MM.1S (cell line): ENCODE measurements at places on chromosomes 6 and 20.

DNA sequence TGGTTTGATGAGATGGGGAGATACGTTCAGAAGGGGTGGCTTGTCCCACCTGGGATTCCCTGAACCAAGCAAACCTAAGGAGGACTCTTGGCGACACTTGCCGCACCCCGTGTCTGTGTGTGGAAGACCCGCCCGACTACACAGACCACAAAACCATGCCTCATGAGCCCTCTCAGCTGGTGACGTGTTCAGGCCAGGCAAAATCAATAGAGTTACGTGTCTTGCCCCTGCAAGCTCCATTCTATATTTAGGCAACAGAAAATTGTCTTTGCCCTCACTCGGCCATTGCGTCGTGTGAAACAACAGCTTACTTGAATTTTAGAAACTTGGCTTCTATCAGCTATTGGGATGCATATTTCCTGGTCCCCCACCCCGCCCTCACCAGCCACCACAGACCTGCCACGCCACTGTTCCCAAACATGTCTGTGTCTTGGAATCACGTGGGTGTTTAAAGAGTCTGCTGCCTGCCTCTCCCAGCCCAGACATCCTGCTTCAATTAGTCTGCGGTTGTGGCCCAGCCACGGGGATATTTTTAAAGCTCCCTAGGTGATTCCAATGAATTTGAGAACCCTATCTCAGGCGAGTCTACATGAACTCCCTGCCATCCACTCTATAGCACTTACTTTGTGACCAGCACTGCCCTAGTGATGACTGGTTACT, 279.2 kb upstream of the EXOC2 start:
- DNase-seq: no peak

DNA sequence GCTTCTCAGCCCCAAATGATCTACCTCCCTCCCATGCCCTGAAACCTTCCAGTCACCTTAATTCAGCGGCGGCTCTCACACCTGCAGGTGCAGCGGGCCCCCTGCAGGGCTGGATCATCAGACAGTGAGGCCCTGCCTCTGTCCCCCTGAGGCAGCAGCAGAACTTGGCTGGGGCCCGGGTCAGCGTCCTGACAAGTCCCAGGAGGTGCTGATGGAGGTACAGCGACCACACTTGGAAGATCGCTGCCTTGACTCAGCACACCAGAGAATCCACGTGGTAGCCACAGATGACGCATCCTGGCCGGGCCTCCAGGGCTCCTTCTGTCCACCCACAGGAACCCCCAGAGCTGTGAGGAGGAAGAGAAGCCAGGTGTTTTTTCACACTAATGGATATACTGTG, 116.4 kb upstream of the THBS2 start:
- DNase-seq: no peak

DNA sequence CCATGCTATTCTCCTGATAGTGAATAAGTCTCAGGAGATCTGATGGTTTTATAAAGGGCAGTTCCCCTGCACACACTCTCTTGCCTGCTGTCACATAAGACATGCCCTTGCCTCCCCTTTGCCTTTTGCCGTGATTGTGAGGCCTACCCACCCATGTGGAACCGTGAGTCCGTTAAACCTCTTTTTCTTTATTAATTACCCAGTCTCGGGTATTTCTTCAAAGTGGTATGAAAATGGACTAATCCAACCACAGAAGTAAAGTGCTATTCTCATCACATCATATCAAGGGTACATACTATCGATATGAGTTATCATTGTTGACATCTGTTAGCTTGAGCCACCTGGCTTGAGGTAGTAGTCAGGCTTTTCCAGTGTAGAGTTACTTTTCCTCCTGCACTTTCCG, 2.3 kb downstream of the MANBAL start:
- no peak for DNase-seq

GRCh38 chr6:150765067-150765764, 100.3 kb upstream of the MTHFD1L start:
- DNase-seq: no peak

GRCh38 chr6:10849901-10850300, 11.6 kb upstream of the MAK start:
- DNase-seq: no peak

GRCh38 chr6:101961357-101961756, 567.8 kb downstream of the GRIK2 start:
- no peak for DNase-seq

DNA sequence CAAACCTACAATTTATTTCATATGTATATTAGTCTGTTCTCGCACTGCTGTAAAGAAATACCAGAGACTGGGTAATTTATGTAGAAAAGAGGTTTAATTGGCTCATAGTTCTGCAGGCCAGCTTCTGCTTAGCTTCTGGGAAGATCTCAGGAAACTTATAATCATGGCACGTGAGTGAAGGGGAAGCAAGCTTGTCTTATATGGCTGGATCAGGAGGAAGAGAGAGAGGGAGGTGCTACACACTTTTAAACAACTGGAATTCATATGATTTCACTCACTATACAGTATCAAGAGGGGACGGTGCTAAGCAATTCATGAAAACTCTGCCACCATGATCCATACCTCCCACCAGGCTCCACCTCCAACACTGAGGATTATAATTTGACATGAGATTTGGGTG, 29.9 kb downstream of the PHACTR2 start:
- no peak for DNase-seq

DNA sequence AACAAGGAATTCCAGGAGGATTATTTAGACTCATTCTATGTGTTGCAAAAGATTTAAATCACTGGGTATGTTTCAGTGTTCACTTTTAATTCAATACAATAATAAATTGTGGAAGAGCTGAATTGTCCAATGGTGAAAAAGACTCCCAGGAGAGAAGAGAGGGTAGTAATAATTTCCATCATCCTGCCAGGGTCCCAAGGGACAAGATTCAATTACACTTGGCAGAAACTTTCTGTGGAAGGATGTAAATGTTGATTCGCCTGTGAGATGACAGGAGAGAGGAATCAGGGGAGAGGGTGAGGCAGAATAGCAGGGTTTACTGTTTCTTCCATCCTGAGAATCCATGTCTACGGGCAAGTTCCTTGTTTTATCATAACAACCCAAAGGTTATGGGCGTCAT, 342.7 kb downstream of the ESR1 start:
- no peak for DNase-seq

DNA sequence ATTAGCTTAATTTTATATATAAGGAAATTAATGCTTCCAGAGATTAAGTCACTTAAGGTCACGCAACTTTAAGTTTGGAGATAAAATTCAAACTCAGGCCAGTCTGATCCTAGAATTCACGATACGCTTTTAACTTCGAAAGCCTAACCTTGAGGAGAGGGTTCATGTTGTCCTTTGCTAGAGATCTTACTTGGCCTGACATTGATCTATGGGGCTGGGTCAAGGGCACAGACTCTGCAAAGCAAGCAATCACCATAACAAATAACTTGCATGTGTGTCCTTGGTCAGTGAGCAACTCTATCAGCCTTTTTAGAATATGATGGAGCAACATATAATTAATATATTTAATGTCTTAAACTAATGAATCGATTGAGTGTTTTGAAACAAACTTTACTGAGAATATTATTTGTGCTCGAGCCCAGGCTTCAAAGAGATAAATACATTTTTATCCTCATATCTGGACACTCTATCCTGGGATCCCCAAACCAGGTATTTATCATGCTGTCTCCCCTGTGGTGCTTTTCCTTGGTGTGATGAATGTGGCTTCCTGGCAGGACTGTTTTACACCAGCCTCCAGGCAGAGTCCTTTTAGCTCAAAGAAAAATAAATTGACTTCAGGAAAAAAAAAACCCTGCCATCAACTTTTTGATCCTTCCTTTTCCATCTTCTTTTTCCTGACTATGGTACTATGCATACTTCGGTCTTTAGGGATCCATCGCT, 29.1 kb downstream of the RPS12 start:
- no peak for DNase-seq

GRCh38 chr20:62540504-62540903, 64.7 kb upstream of the GATA5 start:
- DNase-seq: no peak

DNA sequence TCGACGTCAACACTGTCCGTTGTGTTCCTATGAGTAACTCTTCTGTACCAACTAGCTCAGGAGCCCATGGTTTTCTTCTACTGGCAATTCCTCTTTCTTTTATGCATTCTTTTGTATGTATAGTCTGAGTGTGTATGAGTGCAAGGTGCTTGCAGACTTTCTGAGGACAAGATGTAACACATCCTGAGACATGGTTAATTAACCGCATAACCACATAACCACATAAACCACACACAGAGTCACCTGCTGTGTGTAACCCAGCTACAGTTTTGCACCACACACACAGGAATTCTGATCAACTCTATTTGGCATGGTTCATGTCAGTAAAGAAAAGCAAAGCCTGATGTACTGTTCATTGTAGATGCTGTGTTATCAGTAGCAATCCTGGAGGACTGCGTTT, 98.6 kb downstream of the DACT2 start:
- peak; percentile 57 for DNase-seq

GRCh38 chr20:8215361-8215781, 83.3 kb downstream of the PLCB1 start:
- DNase-seq: no peak

DNA sequence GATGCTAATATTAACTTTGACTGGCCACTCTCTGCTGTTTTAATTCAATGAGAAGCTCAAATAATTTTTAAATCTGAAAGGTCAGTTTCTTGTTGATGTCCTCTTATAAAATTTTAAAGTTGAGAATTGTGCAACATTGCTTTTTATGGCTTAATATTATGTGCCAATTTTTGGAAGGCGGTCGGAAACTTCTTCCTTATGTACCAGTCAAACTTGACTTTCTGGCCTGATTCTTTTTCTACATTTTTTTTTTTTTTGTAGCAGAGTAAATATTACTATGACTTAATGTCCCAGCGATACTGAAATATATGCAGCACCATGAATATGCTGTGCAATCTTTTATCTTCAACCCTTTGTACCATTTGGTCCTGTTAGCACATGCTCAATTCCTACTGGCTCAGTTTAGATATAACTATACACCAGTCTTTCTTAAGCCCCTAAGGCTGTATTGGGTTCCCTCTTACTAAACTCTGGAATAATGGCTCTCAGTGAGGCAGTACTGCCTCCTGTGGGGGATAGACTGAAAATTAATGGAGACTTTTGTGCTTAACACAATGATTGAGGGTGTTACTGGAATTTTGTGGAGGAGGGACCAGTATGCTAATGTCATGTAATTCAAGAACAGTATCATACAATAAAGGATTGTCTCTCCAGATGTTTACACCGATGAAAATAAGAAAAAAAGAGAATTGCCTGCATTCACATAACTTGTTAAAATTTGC, 156.4 kb upstream of the SYNCRIP start:
- DNase-seq: no peak

DNA sequence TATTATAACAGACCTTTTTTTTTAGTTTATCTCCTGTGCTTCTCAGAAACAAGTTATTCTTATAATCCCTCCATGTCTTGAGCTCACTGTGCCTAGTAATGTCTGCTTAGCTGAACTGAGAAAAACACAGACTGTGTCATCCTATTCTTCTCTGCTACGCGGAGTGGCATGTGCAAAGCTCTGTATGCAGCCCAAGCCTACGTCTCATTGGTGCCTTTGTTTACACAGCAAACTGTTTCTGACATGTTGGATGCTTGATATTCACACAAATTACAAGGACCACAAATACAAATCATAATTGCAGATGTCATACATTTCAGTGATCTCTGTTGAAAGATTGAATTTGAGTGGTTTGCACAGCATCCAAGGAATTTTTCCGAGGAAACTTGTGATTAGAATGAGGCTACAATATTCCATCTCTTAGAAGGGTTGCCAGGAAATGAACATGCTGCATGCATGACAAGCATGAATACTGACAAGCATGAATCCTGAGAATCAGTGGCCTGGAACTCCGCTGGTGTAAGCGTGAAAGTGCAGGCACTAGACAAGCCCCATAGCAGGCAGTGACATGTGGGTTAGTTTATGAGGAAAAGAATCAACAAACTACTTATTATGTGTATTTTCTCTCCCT, 128.4 kb upstream of the SGK1 start:
- no peak for DNase-seq

- DNase-seq: no peak
Observed at GRCh38 chr6:21984135-21984534, 312.7 kb downstream of the PRL start.

DNA sequence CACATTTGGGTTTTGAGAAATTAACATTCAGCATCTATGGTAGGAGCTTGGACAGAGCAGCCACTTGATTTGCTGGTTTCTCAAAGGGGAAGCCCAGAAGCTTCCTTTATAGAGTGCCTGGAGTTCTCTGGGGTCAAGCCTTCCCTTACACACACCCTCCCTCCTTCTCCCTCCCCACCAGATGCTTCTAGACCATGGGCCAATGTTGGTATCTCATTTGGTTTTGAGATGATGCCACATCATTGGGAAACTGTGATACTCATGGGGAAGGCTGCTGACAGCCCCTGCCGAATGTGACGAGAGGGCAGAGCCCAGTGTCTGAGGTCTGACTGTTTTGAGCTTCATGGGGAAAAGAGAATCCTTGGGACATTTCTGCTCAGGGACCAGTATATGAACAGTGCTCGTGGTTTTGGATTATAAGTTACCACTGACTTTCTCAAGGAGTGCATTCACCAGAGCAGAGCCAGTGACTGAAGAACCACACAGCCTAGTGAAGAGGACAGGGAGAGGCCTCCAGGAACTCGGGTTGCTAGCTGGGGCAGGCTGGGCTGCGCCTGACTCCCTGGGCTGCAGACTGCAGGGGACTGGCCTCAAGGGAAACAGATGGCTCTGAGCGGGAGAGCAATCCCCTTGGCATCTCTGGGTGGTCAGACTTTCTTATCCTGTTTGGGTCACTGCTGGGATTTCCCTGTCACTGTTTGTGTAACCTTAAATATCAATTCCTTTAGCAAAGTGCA, 46.4 kb upstream of the CST5 start:
- no peak for DNase-seq

DNA sequence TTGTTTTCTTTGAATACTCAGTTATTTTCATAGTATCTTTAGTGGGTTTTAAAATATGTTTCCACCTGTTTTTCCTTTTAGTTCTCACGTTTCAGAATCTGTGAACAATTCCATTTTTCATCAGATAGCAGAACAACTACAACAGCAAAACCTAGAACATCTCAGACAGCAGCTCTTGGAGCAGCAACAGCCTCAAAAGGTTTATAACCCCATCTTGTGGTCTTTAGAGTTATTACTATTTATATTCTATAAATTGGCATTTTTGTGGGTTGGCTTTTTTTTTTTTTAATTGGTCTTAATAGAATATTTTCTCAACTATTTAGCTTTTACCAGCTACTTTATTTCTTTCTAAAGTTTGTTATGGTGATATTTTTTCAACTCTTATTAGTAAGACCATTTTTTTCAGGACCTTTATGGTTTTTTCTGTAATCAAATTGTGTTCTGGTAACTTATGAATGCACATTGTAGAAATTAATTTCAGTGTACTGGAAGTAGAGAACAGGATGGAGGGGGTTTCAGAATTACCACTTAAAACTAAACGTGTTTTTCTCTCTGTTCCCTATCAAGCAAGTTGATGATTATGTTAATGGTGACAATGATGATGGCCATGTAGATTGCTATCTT, 72.2 kb downstream of the SCAF8 start:
- peak; percentile 35 for DNase-seq

- DNase-seq: no peak
Observed at GRCh38 chr20:38278131-38278530, 17.6 kb upstream of the KIAA1755 start.

- no peak for DNase-seq
Observed at GRCh38 chr6:74073999-74074398, 378.0 kb downstream of the CD109 start.
